Left renal pelvis (tissue), 4 donors: ENCODE measurements at places on chromosomes 6 and 20.

DNA sequence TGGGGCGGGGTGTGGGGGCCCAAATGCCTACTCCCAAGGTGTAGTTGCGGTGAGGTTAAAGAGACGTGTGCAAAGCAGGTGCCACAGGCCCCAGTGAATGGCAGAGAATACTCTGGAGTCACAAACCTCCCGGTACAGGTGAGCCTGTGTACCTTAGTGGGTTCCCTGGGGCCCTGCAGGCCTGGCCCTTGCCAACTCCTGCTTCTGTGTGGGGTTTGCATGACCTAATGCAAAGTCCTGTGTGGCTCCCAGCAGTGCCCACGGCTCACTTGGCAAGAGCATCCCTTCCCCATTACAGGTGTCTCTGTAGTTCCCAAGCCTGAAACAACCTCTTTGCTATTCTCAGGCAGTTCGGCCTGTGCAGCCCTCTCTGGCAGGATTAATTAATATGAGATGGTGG is 17.5 kb downstream of the SPDEF start:
- DNase-seq = no peak

DNA sequence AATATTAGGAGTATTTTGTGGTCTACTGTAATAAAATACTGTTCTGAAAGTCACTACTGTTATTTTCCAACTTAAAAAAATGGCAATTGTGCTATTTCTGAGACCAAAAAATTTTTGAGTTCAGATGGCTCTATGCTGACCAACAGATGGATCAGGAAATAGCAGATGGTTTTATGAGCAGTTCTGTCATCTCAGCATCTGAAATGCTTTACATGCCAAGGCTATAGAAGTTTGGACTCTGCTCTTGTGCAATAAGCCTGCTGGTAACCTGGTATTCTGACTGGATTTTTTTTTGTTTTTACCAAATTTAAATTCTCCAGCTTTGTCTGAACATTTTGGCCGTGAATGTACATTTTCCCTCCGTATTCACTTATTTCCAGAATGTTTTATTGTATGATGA is 1127.5 kb downstream of the GRIK2 start:
- DNase-seq = no peak

DNA sequence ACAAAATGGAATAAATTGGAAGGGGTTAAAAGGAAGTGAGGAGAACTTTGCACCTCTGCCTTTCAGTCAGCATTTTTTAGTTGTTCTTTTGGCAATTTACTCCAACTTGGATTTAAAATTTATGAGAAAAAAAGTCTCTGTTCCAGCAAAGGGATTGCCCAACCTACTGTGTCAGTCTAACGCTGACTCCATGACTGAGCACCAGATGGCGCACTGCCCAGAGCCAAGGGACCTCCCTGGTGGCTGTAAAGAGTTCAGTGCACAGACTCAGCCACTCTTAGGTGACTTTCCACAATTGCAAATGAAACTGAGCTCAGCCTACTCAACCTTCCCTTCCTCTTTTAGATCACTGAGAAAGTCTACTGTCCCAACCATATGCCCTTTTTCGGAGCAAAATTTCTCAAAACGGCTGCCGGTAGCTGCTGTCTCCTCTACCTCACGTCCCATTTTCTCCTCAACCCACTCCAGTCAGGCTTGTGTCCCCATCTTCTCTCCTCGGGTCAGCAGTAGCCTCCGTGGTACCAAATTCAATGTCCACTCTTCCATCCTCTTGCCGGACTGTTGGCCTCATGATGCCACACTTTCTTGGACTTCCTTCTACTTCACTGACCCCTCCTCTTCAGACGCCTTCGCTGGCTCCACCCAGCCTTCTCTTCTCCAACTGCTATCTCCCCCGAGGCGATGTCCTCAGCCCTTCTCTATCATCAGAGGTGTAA is 38.7 kb downstream of the GSTA2 start:
- DNase-seq = no peak

DNA sequence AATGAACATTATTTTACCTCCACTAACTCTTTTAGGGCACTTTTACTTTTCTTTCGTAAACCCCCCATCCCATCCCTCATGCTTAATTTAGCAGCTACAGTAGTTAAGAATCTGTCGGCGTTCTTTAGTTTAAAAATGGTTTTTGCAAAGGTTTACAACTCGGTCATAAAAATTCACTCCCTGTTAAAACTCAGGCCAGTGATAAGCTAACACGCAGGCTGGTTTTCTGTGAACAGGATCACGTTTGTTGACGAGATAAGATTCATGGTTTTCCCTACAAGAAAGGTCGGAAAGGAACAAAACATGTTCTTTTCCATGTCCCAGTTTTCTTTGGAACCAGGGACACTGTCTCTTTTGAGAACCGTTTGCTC is 101.1 kb downstream of the TOX2 start:
- DNase-seq = no peak

- DNase-seq = no peak
Observed at GRCh38 chr20:58963060-58963584, 17.9 kb upstream of the NELFCD start.

DNA sequence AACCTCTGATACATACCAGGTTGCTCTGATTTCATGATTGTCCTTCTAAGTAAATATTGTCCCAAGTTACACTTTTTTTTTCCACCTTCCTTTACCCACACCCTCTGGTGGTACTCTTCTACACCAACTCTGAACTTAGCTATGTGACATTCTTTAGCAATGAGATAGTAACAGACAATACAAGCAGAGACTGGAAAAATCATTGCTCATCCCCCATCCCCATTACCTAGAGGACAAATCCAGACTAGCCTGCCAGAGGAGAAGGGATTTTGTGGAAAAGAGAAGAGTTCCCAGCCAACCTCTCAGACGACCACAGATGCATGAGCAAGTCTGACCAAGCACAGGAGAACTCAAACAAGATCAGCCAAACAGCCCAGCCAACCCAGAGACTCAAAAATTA is 32.8 kb upstream of the TFAP2B start:
- DNase-seq = no peak

DNA sequence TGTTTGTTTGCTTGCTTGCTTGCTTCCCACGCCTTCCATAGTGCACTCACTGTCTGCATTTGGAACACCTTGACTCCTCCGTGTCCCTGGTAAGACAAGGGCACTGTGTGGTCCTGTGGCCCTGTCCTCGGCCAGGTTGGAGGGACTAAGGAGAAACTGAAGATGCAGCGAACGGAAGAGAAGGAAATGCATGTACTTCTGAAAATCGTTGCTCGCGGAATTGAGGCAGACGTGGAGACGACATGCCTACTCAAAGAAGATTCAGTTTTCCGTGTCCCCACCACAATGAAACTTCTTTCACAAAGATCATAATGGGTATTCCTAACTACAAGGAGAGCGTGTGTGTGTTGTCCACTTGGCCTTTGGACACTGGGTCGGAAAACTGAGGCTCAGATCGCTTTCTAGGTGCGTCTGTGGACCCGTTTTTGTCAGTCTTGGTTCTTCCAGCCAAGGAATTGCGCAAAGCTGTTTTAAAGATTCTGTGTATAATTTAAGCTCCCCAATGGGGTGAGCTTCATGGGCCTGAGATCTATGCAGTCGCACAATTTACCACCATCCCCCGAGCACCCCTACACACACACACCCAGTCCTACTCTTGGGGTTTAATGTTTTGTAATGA is 120.4 kb upstream of the ZNF184 start:
- no peak for DNase-seq
